Hair follicle dermal papilla cell (primary cell): ENCODE measurements at places on chromosomes 5 and 9. TPM values are rescaled to one million over a fixed set of nuclear protein-coding genes. Genes with fewer than 3 reads are reported as not detected.

MAT2B gene
- 56.8 and 57.0 TPM in 2 replicates for total RNA-seq

LHX3 gene
- total RNA-seq, result not detected in 2 replicates

PURA gene
- 28.3 and 32.5 TPM in 2 replicates for total RNA-seq

SARDH gene
- total RNA-seq, result 1.5 and 1.9 TPM in 2 replicates

DOCK8 gene
- 0.12 and 0.16 TPM in 2 replicates for total RNA-seq

SERF1A gene
- 7.8 and 12.6 TPM in 2 replicates for total RNA-seq

FAM221B gene
- not detected in 2 replicates for total RNA-seq

DEPDC1B gene
- 1.3 and 2.1 TPM in 2 replicates for total RNA-seq

TTLL11 gene
- total RNA-seq, result 9.0 and 10.2 TPM in 2 replicates
